NCI-H2171 (cell line): ENCODE measurements at places on chromosomes 1 and 21.

- DNase-seq: no peak
Measured at GRCh38 chr1:27004471-27005165, 8.0 kb downstream of the TENT5B start.

- DNase-seq: no peak
Measured at GRCh38 chr1:212860713-212861581, 2.9 kb downstream of the FLVCR1 start.

DNA sequence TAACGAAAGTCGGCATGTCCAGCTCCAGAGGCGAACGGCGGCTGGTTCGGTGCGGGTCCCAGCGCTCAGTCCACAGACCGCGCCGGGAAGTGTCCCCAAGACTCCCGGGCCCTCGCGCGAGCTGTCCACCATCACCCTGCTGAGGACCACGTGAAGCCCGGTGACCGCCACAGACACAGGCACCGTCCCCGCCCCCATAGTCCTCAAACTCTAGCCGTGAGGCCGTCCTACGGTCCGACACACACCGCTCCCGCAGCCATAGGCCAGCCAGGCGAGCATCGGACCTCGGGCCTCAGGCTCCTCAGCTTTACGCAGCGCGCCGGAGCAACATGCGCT, 535 bp downstream of the SETD4 start:
- no peak for DNase-seq

DNA sequence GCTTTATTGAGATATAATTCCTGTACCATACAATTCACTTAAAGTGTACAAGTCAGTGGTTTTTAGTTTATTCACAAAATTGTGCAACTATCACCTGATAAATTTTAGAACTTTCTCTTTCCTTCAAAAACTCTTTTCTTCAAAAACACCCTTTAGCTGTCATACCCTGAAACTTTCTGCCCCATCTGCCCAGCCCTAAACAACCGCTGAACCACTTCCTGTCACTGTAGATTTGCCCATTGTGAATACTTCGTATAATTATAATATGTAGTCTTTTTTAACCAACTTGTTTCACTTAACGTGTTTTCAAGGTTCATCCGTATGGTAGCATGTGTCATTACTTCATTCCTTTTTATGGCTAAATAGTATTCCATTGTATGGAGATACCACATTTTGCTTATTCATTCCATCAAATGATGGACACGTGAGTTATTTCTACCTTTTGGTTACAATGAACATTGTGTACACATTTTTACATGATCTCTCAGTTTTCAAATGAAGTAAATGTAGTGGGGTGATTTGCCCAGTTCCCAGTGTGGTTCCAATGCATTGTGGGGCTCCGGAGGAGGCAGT, 37.9 kb downstream of the WNT4 start:
- DNase-seq: no peak

DNA sequence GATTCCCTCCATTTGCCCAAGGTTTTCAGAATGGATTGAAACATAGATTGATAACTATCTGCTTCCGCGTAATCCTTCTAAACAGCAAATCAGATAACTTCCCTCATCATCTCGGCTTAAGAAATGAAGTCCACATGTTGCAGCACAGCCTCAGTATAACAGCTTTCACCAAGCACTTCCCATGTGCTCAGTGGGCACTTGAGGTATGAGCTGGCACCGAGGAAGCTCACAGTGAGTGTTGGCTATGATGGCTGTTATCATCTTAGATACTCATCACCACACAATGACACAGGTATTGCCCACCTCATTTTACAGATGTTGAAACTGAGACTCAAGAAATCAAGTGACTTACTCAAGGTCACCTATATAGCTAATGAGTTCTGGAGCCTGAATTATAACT, 43.2 kb downstream of the RCSD1 start:
- no peak for DNase-seq

DNA sequence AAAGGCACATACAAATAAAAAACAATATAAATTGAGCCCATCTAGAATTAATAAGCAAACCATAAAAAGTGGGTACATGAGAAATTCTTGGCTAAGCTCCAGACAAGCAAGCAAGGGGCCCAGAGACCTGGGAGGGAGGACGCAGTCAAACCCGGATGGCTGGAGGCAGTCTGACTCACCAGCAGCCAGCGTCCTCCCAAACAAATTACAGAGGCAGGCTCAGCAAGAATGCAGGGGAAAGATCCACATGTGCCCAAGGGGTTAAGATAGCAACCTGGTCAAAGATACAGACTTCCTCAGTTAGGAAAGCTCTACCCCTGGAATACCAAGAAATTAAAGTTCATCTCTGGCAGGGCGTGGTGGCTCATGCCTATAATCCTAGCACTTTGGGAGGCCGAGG, 7.4 kb upstream of the TIAM1 start:
- no peak for DNase-seq

DNA sequence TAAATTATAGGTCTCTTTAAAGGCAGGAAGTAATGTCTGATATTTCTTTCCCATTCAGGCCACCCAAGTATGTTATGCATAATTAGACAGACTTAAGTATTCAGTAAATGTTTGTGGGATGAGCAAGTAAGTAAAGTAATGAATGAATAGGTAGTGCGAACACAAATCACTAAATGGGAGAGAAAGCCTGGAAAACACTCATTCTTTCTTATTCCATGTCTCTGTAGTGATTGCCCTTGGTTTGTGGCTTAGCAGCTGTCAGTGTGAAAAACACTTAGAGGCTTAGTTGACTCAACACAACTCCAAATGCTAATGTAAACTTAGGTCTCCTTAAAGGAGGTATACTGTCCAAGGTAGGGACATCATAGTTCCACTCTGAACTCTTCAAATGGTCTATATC, 182.5 kb downstream of the ZC3H11B start:
- no peak for DNase-seq

- DNase-seq: no peak
Measured at GRCh38 chr1:210464519-210465039, 135.9 kb downstream of the HHAT start.

- DNase-seq: no peak
Measured at GRCh38 chr1:156746728-156747631, 4.5 kb downstream of the HDGF start.

- DNase-seq: no peak
Measured at GRCh38 chr1:158101927-158102326, 78.8 kb upstream of the CD1D start.

DNA sequence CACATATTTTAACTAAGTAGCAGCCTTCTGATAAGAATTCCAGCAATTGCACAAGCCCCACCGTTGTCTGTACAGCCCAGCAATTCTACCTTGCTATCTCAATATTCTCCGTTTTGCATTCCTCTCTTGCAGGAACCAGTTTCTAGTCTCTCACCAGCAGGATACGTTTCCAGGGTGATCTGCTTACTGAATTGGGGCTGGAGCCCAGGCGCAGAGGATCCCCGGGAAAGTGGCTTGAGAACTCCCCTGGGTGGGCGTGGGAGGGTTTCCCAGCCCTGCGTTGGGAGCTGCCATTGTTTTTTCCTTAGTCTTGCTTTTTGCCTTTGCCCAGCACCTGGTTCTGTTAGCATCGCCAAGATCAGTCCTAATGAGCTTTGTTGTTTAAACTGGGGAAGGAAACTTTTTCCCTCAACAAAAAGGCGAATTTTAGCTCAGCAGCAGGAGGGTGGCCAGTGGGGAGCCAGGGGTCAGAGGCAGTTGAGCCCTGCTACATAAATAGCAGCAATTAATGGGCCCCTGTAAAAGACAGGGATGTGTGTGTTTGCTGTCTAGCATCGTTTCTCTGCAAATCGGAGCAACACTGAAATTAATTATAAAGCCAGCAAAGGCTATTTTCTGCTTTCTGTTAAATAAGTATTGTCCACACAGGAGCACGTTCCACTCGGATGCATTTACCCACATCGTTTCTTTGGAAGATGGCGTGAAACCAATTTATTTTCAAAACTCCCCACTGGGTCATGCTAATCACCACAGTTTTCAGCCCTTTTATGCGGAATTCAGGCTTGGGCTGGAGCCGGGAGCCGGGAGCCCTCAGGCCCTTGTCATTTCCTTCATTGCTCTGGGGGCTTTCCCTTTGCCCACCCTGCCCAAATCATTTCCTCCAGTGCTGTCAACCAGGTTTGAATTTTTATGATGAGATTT, 36.6 kb downstream of the HUNK start:
- DNase-seq: no peak

DNA sequence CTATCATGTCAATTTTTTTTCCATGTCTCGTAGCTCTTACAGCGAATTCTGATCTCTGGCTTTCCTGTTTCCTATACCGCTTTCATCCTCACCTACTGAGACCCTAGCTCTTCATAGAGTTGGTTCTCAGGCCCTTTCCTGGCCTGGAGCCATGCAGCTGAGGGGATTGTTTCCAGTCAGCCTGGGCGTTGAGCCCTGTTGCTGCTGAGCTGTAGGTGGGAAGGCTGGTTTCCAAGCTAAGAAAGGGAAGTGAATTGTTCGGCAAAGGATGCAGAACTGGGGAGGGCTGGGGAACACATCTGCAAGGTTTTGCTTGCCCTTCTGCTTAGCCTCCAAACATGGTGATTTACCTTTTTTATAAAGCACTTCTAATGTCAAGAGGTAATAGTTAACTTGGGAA, 41.5 kb downstream of the SPATA46 start:
- no peak for DNase-seq

GRCh38 chr1:85975912-85976371, 180.6 kb downstream of the COL24A1 start:
- no peak for DNase-seq

GRCh38 chr1:169970114-169970513, 76.4 kb upstream of the SCYL3 start:
- no peak for DNase-seq

GRCh38 chr1:246608616-246609376, 42.5 kb downstream of the CNST start:
- DNase-seq: no peak

- no peak for DNase-seq
Measured at GRCh38 chr1:244405856-244406255, 45.9 kb downstream of the ADSS2 start.

- no peak for DNase-seq
Measured at GRCh38 chr1:205260948-205261732, 33.4 kb downstream of the TMCC2 start.

GRCh38 chr1:2151252-2151651, 43.3 kb downstream of the FAAP20 start:
- DNase-seq: no peak

DNA sequence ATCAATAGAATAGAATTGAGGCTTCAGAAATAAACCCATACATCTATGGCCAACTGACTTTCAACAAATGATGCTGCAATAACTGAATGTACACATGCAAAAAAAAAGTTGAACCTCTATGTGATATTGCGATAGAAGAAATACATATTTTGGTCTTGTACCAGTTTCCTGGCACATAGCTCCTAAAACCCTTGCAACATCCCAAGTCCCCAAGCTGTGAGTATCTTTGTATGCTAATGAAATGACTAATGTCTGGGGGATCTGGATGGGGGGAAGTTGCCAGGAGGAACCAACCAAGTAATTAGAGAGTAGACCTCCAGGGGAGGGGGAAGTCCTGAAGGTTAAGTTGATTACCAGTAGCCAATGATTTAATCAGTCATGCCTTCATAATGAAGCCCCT, 24.4 kb downstream of the BLZF1 start:
- DNase-seq: no peak

- no peak for DNase-seq
Measured at GRCh38 chr1:207140536-207140935, 36.5 kb downstream of the C4BPA start.

DNA sequence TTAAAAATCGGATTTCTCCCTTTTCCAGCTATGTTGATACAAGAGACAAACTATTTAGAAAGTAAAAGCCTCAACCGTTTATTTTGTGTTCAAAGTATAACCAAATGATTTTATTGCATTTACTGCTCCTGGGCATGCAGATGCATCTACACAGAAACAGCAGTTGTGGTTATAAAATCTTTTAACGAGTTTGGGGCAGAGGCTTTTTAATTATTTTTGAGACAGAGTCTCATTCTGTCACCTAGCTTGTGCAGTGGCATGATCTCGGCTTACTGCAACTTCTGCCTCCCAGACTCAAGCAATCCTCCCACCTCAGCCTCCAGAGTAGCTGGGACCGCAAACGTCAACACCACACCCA, 33.6 kb downstream of the ZNF496 start:
- DNase-seq: no peak

GRCh38 chr1:158333405-158334155, 2.2 kb upstream of the CD1B start:
- DNase-seq: no peak

DNA sequence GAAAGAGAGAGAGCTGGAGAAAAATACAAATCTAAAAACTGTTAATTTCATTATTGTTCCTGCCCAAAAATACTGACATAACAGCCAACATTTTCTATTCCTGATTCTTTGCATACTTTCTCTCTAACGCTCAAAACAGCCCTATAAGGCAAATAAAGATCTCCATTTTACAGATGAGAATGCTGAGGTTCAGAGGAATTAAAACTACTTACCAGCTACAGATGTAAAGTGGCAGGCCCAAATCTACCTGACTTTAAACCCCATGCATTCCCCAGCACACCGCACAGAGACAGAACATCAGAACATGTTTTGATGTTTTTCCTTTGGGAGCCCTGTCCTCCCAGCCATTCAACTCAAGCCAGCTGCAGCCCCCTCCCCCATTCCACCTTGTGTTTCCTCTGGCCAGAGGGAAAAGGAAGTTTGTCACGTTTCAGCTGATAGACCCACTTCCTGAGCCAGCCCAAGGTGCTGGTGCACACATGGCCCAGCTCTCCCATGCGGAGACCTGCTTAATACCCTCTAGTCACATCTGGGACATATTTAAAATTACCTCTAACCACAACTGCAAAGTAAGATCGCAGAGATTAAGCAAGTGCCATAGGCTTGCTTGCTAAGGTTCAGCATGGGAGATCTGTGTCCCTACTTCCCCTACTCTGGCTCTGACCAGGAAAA, 133.1 kb upstream of the NFIA start:
- DNase-seq: no peak

DNA sequence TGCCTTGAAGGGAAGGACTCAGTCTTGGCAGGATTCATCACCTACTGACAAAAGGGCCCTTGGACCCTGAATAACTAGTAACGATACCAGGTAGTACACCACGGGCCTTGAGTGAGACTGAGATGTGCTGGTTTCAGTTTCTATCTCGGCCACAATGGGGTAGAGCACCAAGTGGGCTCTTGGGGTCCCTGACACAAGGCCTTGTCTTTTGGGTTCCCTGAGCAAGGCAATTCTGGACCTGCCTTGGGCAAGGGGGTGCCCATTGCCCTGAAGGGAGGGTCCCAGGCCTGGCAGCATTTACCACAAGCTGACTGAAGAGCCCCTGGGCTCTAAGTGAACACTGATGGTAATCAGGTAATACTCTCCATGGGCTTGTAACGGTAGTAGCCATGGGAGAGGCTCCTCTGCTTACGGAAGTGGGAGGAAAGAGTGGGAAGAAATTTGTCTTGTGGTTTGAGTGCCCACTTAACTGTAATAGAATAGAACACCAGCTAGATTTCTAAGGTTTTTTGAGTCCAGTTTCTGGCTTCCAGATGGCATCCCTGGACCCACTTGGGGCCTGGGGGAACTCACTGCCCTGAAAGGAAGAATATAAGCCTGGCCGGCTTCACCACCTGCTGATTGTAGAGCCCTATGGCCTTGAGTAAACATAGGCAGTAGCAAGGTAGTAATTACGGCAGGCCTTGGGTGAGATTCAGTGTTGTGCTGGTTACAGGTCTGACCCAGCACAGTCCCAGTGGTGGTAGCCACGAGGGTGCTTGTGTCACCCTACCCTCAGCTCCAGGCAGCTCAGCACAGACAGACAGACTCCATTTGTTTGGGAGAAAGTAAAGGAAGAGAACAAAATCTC, 58.5 kb downstream of the WDR4 start:
- DNase-seq: no peak

- DNase-seq: no peak
Measured at GRCh38 chr1:59695252-59695651, 119.5 kb upstream of the HOOK1 start.
